ENCODE measurements at places on chromosomes 5 and 9. TPM values are rescaled to one million over a fixed set of nuclear protein-coding genes. Genes with fewer than 3 reads are reported as not detected.

CORO2A gene
- total RNA-seq, result 1.1 TPM

GIN1 gene
- total RNA-seq, result 4.6 TPM

IRX4 gene
- total RNA-seq, result 0.23 TPM

CDH18 gene
- total RNA-seq, result not detected

BHMT2 gene
- not detected for total RNA-seq

GABRA6 gene
- total RNA-seq, result not detected

ANGPTL2 gene
- not detected for total RNA-seq

Data from A549 treated with DMSO at 1 μM for 4 hours (cell line).